ENCODE measurements at places on chromosomes 3 and 15.

GRCh38 chr3:159987291-159987711 is 1.3 kb upstream of the IL12A start:
- no peak for DNase-seq

DNA sequence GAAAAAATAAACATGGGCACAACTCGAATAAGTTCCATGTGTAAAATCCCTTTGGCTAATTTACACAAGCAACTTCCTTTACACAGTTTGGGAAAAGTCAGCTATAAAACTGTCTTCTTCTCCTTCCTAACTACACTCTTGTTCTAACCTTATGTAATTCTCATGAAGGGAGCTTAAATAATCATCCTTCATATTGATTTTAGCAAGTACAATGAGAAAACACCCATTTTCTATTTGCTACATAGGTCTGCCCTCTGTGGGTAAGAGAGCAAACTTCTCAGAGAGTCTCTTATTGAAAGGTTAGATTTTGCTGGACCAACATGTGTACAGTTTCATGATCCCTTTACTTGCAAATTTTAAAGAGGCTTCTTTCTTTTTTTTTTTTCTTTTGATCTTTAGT is 398.5 kb downstream of the ROBO1 start:
- no peak for DNase-seq

- peak; percentile 38 for DNase-seq
Observed at GRCh38 chr15:31975830-31976229, 54.5 kb upstream of the CHRNA7 start.

DNA sequence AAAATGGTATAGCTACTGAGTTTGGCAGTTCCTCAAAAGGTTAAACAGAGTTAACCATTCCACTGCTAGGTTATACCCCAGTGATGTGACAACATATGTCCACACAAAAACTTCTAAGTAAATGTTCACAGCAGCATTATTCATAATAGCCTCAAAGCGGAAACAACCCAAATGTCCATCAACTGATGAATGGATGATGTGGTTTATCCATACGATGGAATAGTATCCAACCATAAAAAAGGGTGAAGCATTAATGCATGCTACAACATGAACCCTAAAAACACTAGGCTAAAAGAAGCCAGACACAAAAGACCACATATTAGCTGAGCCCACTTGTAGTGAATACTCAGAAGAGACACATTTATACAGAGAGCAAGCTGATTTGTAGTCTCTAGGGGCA is 9.0 kb downstream of the XXYLT1 start:
- DNase-seq: no peak

DNA sequence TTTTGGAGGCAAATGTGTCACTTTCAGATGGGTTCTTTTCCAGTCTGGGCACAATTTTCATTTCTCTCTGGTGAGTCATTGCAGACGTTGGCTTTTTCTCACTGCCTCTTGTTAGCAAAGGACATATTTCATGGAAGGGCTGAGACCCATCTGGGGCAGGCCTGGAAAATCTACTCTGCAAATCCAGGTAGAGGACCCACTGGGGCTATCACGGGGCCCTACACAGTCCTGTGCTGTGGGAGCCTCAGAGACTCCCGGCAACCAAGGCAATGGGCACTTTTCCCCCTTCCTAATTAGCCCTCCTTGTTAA is 58.0 kb downstream of the HRH1 start:
- DNase-seq: no peak

DNA sequence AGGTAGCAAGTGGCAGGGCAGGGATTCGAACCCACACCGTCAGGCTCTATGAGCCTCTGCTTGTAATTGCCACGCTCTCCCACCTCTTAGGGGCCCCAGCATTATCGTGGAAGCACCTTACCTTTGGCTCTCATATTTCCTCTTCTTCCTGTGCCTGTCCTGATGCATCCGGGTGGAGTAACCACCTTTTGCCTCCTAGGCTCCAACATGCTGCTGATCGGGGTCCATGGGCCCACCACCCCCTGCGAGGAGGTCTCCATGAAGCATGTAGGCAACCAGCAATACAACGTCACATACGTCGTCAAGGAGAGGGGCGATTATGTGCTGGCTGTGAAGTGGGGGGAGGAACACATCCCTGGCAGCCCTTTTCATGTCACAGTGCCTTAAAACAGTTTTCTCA is 40.4 kb downstream of the DNASE1L3 start:
- no peak for DNase-seq

GRCh38 chr15:31306426-31307269 is 20.0 kb upstream of the KLF13 start:
- no peak for DNase-seq

DNA sequence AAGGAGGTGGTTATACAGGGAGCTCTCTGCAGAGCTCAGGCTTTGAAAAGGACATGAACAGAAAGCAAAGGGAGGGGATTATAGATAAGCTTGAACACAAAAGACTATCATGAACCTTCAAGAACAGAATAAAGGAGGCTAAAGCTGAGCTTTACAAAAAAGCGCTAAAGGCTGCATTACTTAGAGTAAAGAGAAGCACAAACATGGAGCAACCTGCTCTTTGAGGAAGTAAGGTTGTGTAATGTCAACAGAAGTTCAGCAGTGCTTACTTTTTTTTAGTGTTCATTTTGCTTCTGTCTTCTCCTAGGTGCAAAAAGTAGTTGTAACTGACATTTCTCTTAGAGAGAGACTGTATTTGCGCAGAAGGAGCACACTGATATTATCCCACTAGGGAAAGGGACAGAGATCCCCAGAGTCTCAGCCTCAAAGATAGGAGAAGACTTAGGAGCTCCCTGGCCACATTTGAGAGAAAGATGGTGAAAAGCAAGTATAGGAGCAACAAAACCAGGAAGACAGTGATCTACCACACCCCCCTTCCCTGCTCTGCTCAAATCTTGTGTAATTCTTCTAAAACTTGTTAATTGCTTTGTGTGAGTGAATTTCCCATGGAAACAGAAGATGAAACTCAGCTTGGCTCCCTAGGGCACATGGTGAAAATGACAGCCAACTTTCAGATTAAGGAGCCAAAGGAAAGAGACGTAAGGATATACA is 54.7 kb downstream of the QTRT2 start:
- DNase-seq: no peak

DNA sequence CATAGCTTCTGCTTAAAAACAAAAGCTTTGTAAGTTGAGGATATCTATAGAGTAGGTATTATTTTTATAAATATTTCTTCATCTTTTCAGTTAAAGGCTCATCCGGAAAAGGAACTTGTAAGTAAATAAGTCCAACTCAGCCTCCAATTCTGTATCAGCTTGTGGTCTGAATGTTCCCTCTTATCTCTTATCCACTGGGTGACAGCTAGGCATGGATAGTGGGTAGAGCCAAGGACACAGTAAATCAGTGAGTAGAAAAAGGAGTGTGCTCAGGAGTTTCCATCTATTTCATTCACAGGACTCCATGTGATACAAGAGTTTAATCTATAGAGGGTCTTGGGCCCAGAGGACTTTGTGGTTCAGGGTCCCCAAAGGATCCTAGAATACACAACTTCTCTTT is 50.9 kb downstream of the FRMD5 start:
- DNase-seq: no peak

DNA sequence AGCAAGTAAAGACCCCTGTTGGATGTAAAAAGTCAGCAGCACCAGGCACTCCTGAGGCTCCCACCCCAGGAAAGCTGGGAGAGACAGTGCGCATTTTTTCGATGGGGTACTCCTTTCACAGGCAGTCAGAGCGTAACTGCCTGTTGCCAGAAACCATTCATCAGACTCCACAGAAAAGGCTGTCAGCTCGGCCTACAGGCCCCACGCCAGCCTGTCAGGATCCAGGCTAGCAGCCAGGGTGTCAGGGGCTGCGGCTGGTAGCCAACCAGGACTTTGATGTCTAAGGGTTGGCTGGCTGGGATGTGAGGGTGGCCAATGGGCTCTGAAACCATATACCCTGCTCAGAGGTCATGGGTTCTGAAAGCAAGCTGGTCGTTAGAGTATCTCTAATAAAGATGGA is 164.5 kb downstream of the WNT5A start:
- DNase-seq: no peak

DNA sequence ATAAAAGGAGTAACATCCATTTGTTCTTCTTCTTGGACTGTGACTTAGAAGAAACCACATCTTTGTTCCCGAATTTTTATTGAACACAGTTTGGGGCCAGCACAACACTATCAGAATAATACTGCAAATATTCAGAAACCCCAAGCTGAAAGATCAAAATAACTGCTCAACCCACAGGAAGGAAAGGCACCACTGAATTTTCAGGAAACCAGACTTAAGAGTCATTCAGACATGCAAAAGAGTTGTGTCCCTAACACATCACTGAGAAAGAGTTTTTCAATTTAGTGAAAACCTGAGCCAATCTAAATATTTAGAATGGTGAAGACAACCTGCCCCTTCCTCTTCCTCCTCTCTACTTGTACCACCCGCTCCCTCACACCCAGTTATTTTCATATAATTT is 295.0 kb upstream of the RORA start:
- no peak for DNase-seq

- no peak for DNase-seq
Observed at GRCh38 chr15:90914305-90915080, 11.4 kb downstream of the MAN2A2 start.

DNA sequence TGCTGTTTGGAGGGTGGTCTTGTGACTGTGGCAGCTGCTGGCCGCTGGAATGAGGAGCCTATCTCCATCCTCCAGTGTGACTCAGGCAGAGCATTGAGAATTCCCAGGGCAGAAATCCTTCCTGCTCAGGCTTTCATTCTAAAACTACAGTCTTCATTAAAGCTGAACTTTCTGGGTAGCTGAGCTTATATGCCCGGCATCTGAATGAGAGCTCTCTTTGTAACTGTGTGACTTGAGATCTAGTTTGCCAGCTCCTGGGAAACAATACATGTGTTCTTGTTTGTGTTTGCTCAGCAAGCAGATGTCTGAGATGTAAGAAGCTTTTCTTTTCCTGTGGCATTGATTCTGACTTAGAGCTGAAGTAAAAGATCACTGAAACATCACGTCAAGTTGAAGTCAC is 22.4 kb downstream of the RLBP1 start:
- no peak for DNase-seq

Data from transverse colon (tissue), 4 donors.